ENCODE measurements at places on chromosomes 2 and 18.

DNA sequence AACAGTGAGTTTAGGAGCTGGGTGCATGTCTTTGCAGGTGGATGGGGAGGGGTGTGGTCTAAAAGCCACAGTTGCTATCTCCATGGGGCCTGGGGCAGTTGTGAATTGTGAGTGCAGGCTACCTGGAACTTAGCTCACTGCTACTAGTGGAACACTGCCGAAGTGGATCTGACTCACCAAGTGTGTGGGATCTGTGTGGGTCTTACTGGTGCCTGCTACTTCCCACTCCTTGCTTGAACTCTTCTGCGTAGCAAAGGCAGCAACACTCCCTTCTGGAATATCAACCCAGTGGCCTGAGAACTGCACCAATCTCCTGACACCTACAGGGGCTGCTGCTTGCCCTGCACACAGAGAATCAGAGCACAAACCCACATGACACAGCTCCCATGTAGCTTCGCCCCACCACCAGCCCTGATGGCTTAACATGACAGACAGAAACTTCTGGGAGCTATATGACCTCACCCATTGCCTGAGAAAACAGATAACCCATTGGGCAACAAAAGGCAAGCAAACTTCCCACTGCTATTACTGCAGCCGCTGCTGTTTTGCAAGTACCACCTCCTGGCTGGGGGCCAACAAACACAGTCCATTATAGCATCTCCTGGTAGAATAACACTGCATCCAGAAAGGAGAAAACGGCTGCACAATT is 455.1 kb upstream of the DDX18 start:
- DNase-seq: no peak
- no peaks in the 10 kb centered on the region for H3K4me1 ChIP-seq
- H3K27ac ChIP-seq: no peak overlapping the region
- H3K4me3 ChIP-seq: no peak overlapping the region

GRCh38 chr2:31457651-31458050 is 43.1 kb upstream of the XDH start:
- H3K27ac ChIP-seq: no peak overlapping the region
- H3K4me1 ChIP-seq: no peaks in the 10 kb centered on the region
- no peak overlapping the region for H3K4me3 ChIP-seq
- H3K36me3 ChIP-seq: no peaks in the 10 kb centered on the region
- DNase-seq: no peak

DNA sequence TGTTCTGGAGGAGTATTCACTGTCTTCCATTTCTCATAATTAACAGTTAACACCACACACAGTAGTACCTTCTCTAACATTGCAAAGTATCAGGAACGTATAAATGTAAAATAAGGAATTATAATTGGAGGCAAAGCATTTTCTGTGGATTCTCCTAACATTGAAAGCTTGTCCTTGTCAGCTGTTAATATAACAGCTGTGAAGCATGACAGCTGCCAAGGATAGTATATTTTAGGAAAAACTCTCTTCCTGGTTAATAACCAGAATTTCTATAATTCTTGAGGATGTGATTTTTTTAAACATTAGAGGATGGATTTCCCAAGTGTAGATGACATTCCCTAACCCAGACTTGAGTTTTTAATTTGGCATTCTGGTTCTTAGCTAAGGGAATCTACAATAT is 110.3 kb downstream of the EPC2 start:
- H3K27me3 ChIP-seq: no peaks in the 10 kb centered on the region
- H3K4me1 ChIP-seq: no peaks in the 10 kb centered on the region
- no peak for DNase-seq
- no peaks in the 10 kb centered on the region for H3K36me3 ChIP-seq
- no peak overlapping the region for H3K4me3 ChIP-seq

DNA sequence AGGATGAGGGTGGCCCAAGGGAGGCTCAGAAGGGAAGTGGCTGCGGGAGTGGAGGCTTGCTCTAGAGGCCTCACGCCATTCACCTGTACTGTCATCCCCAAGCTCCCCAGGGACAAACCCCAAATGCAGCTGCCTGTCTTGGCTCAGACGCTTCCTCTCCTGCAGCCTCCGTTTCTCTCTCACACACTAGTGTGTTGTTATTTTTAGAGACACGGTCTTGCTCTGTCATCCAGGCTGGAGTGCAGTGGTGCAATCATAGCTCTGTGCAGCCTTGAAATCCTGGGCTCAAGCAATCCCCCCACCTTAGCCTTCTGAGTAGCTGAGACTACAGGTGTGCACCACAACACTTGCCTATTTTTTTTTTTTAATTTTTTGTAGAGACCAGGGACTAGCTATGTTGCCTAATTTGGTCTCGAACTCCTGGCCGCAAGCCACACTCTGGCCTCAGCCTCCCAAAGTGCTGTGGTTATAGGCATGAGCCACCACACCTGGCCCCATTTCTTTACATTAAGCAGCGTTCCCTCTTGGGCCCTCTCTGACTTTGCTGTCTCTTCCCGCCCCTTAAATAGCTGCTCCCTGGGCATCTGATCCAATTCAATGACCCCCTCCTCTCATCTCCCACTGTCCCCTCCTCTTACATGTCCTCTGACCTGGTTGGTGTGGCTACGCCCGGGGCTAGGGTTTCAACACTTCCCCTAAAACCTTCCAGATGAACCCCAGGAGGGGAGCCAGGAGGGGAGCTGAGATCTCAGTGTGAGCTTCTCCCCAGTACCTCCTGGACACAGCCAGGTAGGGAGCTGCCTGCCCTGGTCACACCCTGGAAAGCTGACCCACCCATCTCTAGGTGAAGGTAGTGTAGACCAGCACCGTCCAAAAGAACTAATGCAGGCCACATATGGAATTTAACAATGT is 24.0 kb upstream of the LOXHD1 start:
- no peaks in the 10 kb centered on the region for H3K4me1 ChIP-seq
- no peaks in the 10 kb centered on the region for H3K27me3 ChIP-seq

- H3K4me1 ChIP-seq: peaks cover 66% of the 10 kb centered on the region
- peak overlapping the region; percentile 79 for H3K27ac ChIP-seq
- no peaks in the 10 kb centered on the region for H3K27me3 ChIP-seq
Observed at GRCh38 chr2:20989404-20989803, 54.5 kb downstream of the APOB start.

DNA sequence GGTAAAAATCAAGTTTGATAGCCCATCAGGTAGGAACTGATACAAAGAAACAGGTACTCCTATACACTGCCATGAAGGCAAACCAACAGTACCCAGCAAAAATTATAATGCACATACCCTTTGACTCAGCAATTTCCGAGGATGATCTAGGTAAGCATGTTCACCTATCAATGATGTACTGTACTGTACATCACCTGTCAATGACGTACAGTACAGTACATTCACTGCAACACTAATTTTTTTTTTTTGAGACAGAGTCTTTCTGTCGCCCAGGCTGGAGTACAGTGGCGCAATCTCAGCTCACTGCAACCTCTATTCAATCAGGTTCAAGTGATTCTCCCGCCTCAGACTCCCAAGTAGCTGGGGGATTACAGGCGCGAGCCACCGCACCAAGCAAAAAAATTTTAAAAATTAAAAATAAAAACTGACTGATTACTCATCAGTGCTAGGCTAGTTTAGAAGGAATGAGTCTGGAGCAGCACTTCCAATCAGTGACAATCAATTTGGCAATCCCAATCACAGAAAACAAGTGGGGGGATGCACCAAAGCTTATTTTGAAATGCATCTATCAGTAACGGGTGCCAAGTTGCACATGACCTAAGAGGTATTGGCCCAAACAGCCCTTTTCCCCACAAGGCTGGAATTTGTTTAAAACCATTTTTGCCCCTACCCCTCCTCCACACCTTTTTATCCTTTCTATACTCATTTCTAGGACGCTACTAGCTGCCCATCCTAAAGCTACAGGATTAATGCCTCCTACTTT is 8.2 kb downstream of the SRSF7 start:
- H3K36me3 ChIP-seq: peaks cover 42% of the 10 kb centered on the region
- H3K27me3 ChIP-seq: no peaks in the 10 kb centered on the region
- H3K4me1 ChIP-seq: peaks cover 29% of the 10 kb centered on the region
- no peak overlapping the region for H3K27ac ChIP-seq
- no peak for DNase-seq
